ENCODE measurements at places on chromosomes 6 and 20.
A peak's percentile ranks its signal among the peaks of the same experiment; 100 is the strongest.

DNA sequence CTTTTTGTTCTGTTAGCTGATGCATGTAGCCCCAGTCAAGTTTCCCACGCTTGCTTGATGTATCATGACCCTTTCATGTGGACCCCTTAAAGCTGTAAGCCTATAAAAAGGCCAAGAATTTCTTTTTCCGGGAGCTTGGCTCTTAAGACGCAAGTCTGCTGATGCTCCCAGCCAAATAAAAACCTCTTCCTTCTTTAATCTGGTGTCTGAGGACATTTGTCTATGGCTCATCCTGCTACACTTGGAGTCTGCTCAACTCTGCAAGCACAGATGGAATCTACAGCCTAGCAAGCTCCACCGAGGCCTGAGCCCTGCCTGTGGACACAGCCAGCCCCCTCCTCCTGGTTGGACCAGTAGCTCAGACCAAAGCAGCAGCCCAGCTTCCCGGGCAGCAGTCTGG, 3.4 kb downstream of the CST2 start:
- DNase-seq = no peak

DNA sequence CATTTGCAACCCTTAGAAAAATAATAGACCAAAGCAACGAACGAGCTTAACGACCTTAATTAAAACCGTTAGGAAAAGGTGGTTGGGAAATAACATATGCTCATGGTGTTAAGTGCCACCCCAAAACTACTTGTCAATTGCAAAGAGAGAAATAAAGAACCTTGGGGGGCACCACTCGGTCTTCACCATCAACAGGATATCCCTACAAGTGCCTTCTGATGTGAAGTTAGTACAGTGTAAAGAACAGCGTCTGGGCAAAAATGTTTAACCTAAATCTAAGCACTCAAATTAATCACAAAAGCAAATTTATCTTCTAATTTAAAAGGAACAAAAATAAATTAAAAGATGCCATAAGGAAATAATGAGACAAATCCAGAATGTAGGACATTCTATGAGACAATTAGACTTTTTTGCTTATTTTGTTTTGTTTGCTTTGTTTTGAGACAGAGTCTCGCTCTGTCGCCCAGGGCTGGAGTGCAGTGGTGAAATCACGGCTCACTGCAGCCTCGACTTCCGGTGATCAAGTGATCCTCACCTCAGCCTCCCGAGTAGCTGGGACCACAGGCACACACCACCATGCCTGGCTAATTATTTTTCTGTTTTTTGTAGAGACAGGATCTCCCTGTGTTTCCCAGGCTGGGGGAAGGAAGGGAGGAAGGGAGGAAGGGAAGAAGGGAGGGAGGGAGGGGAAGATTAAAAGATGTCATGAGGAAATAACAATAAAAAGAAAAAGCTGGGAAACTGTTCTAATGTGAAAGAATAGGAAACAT, 41.3 kb upstream of the BTN3A2 start:
- DNase-seq = no peak

- no peak for DNase-seq
Measured at GRCh38 chr20:10843146-10843711, 169.4 kb upstream of the JAG1 start.

DNA sequence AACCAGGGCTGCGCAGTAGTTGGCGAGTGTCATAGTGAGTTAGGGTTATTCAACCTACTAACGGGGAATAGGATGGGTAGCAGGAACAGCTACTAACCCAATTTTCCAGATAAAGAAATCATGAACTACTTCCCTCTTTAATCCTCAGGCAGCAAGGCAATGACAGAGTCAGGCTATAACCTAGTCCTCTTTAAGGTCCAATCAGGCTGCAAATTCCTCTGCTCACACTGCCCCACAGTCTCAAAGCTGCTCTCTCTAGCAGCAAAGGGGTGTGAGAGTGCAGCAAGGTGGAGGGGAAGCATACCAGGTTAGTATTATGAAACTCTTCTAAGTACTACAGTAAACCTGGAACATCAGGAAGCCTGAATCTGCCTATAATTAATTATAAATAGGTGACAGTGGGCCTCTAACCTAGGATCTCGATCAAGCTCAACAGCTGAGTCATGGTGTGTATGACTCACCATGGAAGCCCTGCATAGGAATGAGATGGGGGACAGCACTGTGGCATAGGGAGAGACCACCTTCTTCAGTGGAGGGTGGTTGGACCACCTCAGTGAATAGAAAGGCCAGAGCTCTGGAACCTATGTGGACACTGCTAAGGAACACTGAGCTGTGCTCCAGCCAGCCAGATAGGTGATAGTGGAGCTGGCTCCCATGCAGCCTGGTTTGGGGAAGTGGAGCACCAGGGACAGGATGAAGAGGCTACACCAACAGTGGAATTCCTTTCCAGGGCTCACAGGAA, 7.9 kb downstream of the PEX6 start:
- no peak for DNase-seq

DNA sequence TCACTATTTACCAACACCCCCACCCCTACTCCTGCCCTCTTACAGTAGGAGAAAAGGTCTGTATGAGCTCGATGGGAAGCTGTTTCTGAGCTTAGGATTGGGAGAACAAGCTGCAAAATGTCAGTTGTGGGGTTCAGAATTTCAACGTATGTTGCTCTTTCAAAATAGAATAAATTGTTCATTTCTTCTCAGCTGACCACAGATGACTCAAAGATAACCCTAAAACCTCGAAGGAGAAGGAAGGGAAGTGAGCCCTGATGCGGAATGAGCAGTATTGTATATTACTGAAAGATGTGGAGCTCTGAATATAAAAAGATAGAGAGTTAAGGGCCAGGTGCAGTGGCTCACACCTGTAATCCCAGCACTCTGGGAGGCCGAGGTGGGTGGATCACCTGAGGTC, 35.9 kb upstream of the MYLIP start:
- no peak for DNase-seq

DNA sequence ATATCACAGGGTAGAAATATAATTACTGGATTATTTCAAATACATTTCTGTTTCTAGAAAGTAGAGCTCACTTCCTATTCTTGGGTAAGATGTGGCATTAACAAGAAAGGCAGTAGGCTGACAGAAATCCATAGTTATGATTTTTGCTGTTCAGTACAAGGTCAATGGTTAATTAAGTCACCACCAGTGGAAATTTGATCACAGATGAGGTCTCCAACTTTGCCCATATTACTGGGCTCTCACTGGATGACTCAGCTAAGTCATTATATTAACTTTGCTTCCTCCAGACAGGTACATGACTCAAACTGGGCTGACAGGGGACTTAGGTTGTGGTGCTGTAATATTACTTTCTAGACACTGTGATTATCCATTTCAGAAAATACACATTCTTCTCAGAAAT, 212.4 kb downstream of the GRIK2 start:
- no peak for DNase-seq

DNA sequence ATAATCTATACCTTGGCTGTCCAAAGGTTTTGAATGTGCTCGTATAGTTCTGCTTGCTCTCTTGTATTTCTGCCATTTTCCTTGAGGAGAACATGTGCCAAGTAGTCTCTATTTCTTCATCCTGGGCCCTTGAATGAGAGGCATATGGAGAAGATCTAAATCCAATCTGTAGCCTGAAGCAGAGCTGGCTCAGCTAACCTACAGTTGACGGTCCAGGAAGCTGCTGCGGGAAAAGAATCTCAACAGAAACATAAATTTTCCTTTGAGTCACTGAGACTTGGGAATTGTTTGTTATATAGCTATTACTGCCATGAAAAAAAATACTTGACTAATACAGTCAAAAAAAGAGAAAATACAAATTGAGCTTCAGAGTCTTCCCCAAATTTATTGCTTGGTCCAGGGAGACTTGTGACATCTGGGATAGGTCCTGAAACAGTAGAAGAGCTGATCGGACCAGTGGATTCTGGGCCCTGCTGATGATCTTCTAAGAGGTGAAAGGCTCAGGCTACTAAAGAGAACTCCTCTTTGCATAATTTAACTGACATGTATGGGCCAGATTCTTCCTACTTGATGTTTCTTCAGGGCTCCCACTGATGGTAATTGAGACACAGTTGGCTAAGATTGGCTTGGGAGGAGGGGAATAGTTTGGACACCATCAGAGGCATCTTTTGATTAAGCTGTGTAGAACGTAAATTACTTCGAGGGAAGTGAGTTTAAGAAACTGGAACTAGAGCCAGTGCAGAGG, 29.9 kb upstream of the PLCB4 start:
- DNase-seq = no peak

DNA sequence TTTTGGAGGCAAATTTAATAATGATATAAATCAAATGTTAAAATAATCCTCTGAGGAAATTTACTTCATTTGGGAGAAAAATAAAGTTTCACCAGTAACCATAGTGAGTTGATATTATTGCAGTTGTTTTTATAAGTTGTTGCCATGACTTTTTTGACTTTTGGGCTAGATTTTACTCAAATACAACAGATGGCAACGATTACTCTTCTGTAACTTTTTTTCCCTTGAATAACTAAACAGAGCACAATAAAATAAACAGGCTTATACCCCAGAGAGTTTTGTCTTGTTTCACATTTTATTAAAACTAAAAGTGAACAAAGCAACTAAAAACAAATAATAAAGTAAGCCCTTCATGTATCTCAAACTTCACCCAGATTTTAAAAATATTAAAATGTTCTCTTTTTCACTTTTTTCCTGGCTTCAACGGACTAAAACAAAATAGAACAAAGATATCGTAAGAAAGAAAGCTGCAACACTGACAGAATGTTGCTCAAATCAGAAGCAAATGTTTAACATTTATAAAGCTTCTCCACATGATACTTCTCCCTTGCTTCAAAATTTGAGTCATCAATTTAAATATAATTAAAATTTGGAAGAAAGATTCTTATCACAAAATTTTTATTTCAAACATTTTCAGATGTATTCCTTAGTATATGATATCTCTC, 42.5 kb upstream of the BMP5 start:
- DNase-seq = no peak

- no peak for DNase-seq
Measured at GRCh38 chr20:62723768-62724450, 15.3 kb downstream of the NTSR1 start.

DNA sequence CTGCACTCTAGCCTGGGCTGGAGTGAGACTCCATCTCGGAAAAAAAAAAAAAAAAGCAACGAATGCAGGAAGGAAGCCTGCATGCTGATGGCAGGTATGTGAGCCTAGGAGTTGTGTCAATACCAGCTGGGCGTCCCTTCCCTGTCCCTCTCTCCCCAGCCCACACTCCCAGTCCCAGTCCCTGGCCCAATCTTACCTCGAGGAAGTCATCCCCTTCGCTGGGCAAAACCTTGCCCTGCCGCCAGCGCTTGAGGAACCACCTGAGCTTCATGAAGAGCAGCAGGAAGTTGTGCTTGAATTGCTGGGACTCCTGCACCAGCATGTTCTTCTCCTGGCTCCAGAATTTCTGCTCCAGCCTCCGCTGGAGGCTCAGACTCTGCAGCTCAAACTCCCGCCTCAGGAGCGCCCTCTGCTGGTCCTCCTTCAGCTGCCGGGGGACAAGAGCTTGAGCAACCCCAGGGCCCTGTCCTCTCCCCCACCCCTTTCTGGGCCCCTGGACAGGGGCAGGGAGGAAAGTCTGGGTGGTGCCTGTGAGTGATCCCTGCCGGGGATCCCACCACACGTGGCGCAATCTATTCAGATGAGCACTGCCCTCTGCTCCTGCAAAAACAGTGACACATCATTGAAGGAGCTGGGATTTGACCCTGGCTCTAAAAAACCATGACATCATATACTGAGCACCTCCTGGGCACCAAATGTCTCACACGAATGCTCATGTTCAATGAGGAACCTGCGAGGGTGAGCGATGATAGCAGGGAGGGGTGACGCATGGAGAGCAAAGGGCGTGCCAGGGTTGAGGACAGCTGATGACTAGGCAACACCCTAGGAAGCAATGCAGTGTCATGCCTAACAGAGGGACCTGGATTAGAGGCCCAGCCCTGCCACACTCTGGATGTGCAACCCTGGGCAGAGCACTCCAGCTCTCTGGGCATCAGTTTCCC, 35.0 kb upstream of the DSN1 start:
- no peak for DNase-seq

- no peak for DNase-seq
Measured at GRCh38 chr6:168516944-168517741, 76.2 kb downstream of the SMOC2 start.

DNA sequence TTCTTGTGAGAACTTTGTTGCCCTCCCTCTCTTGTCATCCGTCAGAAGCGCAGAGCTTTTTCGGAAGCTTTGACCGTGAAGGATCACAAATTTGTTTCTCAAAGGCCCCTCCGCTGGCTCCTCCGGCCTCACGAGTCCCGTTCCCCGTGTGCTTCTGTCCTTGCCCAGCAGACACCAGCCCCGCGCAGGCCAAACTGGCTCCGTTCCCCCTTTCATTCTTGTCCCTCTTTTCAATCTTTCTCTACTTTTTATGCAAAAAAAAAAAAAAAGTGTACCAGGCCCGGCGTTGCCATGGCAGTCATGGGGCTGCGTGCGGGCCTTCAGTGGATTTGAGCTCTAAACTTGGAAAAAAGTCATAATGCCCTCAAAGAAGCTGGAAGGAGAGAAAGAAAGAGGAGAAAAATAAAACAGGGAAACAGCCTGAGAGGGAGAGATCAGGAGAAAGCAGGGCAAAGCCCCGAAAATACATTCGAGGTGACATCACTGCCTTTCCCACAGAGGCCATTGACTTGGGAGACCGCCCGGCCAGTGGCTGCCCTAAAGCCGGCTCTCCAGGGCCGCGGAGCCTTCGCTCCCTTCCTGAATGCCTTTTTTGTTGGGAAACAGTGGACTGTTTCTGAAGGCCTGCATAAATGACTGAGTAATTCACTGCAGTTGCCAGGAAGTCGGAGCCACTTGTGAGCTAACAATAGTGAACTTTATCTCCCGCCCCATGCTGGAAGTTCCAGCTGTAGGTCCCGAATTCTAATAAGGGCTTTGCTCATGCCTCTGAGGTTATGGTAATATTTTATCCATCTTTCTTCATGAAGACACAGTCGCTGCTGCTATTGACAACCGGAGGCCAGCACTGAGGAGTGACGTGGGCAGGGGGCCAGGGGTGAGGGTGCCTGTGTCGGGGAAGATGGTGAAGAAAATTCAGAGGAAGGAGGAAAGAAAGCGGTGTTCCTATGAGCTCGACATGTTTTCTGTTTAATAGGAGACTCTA, 670.9 kb downstream of the QKI start:
- DNase-seq = peak; percentile 99

GRCh38 chr20:48538058-48538825, 289.6 kb downstream of the PREX1 start:
- no peak for DNase-seq

DNA sequence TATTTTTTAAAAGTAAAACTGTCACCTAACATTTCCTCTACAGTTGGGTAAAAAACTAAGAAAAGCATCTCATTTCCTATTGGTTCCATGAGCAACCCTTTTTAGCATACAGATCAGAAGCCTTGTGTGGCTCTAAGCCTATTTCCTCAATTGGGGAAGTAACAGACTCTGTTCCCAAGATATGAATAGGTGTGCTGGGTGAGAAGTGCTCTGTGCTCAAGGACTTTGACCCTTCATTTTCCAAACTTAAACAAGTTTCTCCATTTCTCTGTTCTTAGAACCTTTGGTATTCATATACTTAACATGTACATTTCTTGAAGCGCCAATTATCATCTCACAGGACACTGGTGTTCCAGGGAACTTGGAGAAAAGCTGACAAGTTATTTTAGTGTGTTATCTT, 24.1 kb downstream of the CARMIL1 start:
- no peak for DNase-seq
